Stimulated activated CD4-positive, alpha-beta T cell treated with anti-CD3 and anti-CD28 coated beads, Interleukin-12 subunit alpha, Interleukin-12 subunit beta, amount 100 ng/mL, for 48 hours (primary cell): ENCODE measurements at places on chromosomes 11 and 22.

DNA sequence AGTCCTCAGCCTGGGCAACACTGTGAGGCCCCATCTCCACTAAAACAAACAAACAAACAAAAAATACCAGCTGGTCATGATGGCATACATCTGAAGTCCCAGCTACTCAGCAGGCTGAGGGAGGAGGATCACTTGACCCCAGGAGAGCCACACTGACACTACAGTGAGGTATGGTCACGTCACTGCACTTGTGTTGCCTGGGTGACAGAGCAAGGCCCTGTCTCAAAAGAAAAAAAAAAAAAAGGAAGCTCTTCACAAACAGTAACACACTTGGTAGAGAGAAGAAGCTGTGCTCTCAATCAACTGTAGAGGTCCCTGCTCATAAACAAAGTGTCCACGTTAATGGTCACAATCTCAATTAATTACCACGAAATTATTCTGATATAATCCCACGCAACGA, 401.6 kb upstream of the CCDC90B start:
- no peak for DNase-seq

- DNase-seq, result no peak
Measured at GRCh38 chr11:73314117-73314961, 6.3 kb downstream of the ARHGEF17 start.

GRCh38 chr11:102234779-102235439, 82.4 kb upstream of the BIRC3 start:
- no peak for DNase-seq

GRCh38 chr11:68321293-68322051, 9.1 kb downstream of the LRP5 start:
- DNase-seq, result no peak

DNA sequence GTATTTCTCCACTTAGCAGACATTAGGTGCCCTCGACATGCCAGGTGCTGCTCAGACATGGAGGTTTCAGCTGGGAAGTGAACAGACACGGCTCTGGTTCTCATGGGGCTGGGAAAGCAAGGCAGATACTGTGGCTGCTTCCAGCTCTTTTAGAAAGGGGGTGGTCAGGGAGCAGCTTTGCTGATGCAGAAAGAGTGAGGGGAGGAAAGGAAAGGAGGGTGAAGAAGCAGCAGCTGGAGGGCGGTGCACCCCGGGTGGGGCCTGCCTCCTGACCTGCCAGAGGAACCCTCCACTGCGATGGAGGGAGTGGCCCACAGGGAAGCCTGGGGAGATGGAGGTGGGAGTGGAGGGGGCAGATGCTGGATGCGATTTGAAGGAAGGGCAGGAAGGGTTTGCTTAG, 76.8 kb downstream of the MORC2 start:
- DNase-seq, result no peak

GRCh38 chr11:133136376-133136775, 395.9 kb downstream of the OPCML start:
- DNase-seq, result no peak

DNA sequence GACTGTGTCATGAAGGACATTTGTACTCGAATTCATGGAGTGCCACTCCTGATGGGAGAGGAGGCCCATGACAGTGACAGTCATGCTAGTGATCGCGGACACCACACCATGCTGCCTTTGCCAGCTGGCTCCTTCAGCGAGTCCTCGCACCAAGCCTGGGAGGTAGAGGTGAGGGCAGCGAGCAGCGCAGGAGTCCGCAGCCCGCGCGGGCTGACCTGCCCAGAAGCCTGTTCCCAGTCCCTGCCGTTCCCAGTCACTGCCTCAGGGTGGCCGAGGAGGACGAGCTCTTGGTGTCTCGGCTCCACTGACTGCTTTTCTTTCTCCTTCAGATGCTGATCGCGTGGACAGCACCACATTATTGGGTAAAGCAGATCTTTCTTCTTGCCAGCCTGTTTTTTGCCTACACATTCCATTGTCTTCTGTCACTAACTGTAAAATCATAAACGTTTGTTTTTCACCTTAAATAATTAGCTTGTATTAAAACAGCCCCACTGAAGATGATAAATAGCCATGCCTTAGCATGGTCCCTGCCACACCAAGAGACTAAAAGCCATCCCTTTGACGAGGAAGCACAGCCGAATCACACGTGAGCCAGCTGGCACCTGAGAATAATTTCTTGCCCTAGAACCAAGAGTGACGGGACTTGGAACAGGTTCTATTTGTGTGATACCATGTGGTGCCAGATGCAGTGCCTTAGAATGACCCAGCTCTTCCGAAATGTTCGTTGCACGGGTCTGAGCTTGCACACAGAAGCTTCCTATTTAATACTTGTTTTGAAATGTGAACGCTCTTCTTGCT, 25.5 kb downstream of the FAM118A start:
- DNase-seq, result no peak

DNA sequence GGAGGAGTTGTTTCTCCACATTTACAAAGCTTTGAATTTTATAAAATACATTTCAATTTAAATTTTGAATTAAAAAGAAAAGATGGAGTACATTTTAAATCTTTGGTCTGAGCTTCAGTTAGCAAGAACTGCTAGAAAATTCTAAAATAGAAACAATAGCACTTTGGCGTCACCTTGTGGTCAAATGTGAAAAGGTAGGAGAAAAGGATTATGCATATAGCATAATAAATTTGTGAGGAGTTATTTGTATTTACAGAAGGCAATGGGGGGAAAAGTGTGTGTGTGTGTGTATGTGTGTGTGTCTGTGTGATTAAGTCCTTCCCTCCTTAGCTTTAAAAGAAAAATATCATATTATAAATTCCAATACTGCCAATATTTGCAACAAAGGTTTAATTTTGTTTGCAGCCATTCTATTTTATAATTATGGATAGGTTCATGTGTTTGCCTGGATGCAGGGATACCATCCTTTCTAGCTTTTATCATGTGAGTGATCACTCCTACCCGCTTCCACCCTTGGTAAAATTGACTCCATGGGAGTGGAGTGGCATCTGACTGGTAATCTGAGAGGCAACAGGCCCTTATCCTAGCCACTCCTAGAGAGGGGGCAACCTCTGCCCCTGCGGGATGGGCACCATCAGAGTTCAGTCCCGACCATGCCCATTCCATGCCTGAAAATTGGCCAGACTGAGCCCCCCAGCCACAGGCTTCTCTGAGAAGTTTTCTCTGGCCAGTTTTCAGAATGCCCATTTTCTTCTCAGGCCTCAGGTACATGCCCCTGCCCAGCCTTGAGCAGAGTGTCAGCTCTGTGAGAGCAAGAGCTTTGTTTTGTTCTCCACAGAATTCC, 13.6 kb upstream of the LGR4 start:
- DNase-seq, result peak; percentile 76

GRCh38 chr11:96054870-96055705, 131.2 kb upstream of the MTMR2 start:
- DNase-seq, result no peak

- no peak for DNase-seq
Measured at GRCh38 chr22:50524676-50525103, 708 bp downstream of the SCO2 start.

GRCh38 chr22:23225337-23225723, 45.0 kb downstream of the BCR start:
- DNase-seq, result no peak

DNA sequence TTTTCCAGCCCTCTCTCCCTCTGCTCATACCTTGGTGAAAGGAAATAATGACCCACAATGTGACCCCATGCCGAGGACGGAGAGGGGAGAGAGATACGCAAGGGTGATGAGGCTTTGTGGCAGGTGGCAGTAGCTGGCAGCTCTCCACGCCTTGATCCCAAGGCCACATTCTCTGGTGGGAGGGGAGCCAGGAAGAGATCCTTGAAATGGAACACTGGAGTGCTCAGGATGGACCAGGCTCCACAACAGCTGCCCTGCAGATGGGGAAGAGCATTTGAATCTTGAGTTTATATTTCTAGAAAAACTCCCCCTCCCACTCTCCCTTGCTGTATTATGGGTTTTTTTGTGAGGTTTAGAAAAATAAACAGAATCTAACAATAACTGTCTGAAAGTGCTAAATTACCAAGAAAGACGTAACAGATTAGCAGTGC, 61.6 kb upstream of the CDON start:
- DNase-seq, result no peak

DNA sequence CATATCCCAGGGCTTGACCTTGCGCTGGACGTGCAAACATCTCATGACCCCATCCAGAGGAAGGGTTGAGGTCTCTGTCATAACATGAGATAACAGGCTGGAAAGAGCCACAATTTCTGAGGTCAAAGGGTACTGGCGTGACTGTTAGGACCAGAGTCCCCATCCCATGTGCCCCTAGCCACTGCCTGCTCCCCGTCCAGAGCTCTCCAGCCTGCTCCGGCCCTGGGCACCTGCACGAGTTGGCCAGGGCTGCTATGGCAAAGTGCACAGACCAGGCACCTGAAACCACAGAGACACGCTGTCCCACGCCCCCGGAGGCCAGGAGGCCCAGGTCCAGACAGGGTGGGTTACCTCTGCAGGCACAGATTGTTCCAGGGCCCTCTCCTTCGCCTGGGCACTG, 58.9 kb downstream of the SHANK2 start:
- DNase-seq, result no peak
